ENCODE measurements at places on chromosomes 1 and 21.

- peak; percentile 60 for DNase-seq
Observed at GRCh38 chr1:87151500-87152421, 176.9 kb upstream of the LMO4 start.

DNA sequence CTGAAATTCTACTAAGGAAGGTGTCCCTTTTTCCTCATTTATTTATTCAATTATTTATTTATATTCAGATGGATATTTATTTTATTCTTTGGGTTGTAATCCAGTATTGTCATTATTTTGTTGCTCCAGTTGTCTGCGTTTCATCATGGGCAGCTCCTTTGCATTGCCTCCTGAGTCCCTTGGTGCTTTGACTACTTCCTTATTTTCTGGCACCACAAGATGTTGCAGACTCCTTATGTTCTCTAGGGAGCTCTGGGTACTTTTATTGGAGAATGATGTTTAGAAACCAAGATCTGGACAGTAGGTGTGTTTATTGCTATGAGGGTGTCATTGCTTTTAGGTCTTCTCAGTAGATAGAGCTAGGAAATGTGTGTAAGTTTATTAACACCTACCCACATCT, 59.9 kb upstream of the ERRFI1 start:
- DNase-seq, result no peak

DNA sequence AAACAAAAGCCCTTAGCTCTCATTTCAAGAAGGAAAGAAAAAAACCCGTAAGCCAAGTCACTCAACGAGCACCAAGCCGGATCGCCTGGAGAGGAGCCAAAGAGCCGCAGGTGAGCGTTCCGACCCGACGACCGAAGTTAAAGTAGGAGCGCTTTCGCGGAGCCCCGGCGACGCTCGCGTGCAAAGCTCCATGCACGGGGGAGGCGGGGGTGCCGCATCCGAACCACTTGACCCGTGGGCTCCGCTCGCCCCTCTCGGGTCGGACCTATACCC, 382 bp downstream of the GPBP1L1 start:
- no peak for DNase-seq

DNA sequence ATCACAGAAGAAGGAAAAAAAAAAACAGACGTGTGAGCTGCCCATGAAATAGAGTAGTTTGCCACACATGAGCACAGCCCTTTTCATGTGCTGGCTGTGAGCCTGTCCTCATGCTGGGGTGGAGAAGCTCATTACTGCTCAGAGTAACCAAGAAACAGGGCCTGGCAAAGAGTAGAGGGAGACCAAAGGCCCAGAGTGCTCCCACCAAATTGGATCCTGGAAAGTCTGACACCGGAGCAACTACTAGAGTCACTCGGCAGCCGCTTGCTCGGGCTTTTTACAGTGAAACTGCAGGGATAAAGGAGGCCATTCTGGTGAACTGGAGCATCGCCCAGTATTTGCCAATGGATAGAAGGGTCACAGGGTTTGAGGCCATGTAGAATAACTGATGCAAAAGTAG, 64.4 kb upstream of the BARHL2 start:
- DNase-seq, result no peak

- DNase-seq, result no peak
Observed at GRCh38 chr1:47216278-47217059, 15.6 kb downstream of the TAL1 start.

DNA sequence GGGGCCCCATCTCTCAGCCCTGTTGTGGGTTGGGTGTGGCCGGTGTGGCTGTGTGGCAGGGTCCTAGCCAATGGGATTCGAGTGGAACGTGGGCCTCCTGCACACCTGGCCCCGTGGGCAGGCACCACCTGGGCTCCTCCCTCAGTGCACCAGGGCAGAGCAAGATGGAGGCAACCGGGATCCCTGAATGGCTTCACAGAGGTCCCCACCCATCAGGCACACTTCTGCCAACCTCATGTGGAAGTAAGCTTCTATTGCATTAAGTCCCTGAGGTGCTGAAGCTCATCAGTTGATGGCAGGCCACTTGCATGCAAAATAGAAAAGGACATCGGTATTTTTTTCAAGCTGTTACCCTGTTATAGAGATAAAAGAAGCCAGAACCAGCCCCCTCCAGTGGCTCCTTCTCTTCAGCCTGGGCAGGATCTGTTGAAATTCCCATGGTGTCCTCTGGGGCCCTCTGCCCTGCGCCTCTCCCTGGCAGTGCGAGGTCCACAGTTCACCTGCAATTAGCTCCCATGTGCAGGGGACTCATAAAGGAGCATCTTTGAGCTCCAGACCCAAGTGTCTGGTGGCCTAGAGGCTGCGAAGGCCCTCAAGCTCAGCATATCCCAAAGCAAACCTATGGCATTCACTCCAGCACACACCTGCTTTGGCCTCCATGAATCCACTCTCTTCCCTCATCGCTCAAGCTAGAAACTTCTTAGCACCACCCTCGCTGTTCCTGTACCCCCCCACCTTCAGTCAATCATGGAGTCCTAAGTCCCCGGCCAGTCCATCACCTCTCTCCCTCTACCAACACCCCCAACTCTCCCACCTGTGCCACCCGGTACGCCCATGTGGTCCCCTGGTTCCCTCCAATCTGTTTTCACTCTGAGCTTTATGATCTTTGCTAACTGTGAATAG, 2.1 kb upstream of the SLC45A1 start:
- DNase-seq, result no peak

DNA sequence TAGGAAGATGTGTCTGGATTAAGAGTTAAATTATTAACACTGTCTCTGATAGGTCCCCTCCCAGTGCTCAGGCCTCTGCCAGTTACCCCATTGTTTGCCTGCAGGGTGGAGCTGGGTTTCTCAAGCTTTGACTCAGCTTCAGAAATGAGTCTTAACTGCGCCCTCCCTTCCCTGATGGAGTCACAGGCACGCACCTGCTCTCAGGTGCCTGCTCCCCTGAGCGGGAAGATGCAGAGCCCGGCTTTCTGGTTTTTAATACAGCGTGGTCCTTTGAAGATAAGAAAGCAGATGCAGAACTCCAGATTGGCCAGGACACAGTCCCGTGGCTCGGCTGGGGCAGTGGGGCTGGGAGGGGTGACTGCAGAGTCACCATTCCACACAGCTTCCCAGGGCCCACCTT, 3.2 kb upstream of the SPRR4 start:
- DNase-seq, result no peak

DNA sequence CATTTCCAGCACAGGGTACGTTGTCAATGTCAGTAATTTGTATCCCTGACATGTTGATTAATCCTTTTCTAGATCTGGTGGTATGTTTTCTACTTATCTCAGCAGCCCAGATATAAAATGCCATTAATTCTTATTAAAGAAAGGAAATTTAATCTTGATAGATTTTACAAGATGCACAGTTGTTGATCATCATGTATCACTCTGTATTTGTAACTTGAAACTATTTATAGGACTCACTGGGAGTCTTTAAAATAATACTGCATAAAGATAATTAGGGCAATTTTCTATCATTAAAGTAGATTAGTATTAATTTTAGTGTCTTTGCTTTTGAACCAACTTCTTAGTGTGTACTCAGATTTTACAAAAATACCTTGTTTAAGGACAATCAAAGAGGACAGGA, 84.9 kb downstream of the GREM2 start:
- no peak for DNase-seq

DNA sequence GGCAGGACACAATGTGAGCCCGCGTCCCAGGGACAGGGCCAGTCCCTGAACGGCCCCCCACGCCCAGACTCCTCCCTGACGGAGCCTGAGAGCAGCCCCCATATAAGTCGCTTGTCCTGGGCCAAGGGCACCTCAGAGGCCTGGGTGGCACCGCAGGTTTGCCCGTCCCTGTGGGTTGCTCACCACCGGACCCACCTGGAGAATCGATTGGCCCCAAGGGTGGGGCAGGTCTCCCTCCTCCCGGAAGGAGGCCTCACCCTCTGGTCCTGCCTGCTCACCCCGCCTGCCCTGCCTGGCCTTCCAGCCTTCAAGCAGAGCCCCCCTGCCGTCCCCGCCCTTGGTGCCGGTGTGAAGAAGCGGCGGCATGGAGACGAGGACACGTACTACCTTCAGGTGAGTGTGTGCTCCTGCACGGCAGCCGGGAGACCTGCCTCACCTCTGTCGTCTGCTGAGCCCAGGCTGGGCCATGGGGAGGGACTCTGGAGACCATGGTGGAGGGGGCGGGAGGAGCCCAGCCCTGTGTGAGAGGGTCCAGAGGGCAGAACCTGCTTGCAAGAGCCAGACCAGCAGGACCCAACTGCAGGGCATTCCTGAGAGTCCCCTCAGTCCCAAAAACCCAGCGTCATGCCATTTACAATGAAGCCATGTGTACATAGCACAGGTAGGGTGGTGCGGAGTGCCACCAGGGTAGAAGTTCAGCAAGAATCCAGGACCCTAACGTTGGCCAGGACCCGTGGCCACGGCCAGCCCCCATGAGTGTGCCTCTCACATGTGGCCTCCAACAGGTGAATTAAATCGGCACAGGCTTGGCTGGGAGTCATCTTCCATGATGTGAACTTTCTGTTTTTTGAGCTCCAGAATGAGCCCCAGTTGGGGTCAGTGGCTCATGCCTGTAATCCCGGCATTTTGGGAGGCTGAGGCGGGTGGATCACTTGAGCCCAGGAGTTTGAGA, 24.1 kb upstream of the CCDC27 start:
- DNase-seq, result no peak

DNA sequence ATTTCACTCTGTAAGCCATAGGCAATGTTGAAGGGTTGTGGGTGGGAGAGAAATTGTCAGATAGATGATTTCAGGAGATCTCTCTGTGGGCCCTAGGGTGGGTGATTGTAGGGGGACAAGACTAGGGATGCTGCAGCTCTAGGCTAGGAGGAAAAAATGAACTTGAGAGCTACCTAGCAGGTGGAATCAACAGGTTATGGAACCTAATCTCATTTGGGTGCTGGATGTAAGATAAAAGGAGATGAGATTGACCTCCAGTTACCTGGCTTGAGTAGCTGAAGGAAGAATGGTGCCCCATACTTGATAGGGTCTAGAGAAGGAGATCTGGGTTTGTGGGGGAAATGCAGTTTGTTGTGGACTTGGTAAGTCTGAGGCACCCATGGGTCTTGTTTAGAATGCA, 396.5 kb downstream of the RRAGC start:
- DNase-seq, result no peak

DNA sequence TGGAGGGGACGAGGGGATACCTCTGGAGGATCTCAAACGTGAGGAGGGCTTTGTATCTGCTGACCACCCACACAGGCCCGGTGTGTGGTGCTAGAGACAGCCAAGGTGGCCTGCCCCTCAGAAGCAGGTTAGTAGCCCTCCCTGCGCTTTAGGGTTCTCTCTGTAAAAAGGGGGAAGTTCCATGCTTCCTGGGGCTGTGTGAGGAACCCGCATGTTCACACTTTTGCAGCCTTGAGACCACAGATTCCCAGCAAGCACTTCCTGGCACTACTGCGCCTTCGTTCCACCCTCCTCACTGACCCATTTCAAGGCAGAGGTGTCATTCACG, 7.9 kb upstream of the GUCA2B start:
- DNase-seq, result no peak

- DNase-seq, result peak; percentile 37
Observed at GRCh38 chr21:26169061-26169610, 1.4 kb downstream of the APP start.

DNA sequence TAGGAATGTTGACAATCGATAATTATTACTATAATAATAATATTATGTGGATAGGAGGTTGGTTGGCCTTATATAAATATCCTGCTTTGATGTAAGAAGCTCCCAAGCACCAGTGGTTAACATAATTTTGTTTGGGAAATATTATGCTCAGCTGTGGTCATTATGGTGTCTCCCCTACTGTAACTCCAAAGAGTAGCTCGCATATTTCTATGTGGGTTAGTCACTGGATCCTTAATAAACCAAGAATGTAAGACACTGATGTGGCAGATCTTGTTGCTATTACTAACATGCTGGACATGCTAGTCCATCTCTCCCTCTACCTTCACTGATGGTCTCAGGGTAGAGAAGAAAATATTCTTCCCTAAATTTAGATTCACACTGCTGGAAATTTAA, 79.2 kb upstream of the RALGPS2 start:
- no peak for DNase-seq

GRCh38 chr1:157932069-157932468, 61.4 kb upstream of the KIRREL1 start:
- no peak for DNase-seq

- DNase-seq, result no peak
Observed at GRCh38 chr1:201503397-201504176, 3.3 kb downstream of the CSRP1 start.

GRCh38 chr1:94039514-94039870, 81.5 kb downstream of the ABCA4 start:
- peak; percentile 86 for DNase-seq

- DNase-seq, result no peak
Observed at GRCh38 chr1:212463565-212464285, 31.0 kb downstream of the NENF start.

DNA sequence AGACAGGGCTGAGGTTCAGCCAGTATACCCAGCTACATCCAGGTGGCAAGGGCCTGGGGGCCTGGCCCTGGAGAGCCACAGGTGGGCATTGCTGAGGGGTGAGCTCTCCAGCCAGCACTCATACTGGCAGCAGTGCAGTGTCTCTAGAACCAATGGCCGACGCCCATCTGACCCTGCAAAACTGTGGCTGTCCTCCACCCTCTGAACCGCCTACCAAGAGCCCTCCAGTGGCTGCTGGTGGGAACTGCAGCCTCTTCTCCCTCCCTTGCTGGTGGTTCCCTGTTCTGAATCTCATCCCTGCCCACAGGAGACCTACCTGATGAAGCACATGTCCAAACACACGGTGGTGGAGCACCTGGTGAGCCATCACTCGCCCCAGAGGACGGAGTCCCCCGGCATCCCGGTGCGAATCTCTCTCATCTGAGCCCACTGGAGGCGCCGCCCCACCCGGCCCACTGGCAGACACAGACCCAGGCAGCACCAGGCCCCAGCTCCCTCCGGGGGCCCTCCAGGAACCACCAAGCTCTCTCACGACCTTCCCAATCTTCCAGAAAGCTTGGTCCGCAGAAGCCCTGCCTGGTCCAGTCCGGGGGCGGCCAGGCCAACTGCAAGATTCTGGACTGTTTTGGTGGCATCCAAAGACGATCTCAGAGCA, 22.1 kb downstream of the A3GALT2 start:
- peak; percentile 40 for DNase-seq

GRCh38 chr21:21682172-21682571, 684.0 kb downstream of the NCAM2 start:
- DNase-seq, result no peak

- no peak for DNase-seq
Observed at GRCh38 chr1:117573386-117574023, 32.3 kb upstream of the TENT5C start.

DNA sequence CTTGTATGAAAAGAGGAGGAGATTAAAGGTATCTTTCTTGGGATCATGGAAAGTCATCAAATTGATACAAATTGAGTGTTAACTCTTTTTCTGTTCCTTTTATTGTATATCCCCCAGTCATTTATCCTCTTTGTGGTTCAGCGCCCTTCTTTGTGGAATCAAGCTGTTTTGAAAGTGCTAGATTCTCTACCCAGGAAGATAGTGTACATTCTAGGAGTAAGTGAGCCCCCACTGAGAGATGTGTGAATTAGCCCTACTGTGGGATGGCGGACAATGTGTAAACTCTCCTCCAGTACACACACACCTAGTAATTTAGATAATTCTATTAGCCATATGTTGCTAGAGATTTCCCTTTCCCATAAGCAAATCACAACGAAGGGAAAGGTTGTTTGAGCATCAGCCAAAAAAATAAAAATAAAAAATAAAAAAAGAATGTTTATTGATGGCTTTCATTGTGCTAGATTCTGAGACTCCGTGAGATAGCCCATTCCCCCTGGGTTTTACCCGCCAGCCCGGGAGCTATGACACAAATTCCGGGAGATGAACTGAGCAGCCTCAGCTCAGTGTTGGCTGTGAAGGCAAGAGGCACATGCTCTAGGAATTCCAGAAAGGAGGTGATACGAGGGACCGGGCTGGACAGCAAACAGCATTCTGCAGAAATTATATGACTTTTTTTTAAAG, 378.4 kb upstream of the RUNX1 start:
- DNase-seq, result no peak

GRCh38 chr1:74091371-74091770, 106.6 kb downstream of the LRRIQ3 start:
- no peak for DNase-seq
